ENCODE measurements at places on chromosomes 5 and 9. TPM values are rescaled to one million over a fixed set of nuclear protein-coding genes. Genes with fewer than 3 reads are reported as not detected.

- no peaks in the 10 kb centered on the region for H3K4me1 ChIP-seq
- no peaks in the 10 kb centered on the region for H3K27me3 ChIP-seq
- H3K36me3 ChIP-seq = no peaks in the 10 kb centered on the region
- H3K27ac ChIP-seq = no peak overlapping the region
- no peak overlapping the region for H3K4me3 ChIP-seq
- peak; percentile 6 for DNase-seq
Observed at GRCh38 chr5:66742083-66742895, 146.1 kb downstream of the MAST4 start.

DNA sequence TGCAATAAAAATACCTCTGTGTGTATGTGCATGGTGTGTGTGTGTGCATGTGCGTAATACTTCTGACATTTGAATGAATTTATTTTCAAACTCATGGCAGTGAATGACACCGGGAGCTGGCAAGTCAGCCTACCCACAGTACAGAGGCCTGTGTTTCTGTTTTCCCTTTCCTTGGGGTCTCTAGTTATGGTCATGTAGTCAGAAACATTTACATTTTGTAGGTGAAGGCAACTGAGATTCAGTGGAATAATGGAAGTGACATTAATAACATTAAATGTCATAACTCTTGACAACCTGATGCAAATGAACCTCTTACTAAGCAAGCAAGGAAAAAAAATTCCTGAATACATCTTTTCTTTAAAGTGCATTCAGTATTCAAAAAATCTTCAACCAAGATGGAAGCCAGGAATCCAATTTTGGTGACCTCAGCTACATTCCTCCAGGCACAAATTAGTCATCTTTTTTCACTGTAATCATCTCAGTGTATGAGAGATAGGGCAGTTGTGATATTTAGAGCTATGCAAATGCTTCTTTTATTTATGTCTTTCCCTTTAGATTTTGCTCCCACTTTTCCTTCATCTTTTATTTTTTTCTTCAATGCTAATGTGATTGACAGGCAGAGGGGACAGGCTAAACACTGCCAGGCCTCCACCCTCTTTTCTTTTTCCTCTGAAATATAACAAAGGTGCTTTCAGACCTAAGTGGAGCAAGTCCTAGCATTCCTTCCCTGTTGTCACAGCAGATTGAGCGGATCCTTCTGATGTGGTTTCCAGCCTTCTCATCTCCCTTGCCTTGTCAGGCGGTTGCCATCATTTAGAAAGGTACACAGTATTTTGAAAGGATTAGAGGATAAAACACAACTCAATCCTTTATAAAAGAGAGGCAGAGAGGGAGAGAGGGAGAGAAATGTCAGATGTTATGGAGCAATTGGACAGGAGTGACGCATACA lies 569.8 kb upstream of the ADAMTS16 start:
- no peak overlapping the region for H3K4me3 ChIP-seq
- H3K27me3 ChIP-seq = no peaks in the 10 kb centered on the region
- no peak overlapping the region for H3K27ac ChIP-seq
- no peaks in the 10 kb centered on the region for H3K36me3 ChIP-seq

- H3K27ac ChIP-seq = no peak overlapping the region
- H3K36me3 ChIP-seq = no peaks in the 10 kb centered on the region
- DNase-seq = no peak
- H3K4me3 ChIP-seq = no peak overlapping the region
- H3K4me1 ChIP-seq = no peaks in the 10 kb centered on the region
Observed at GRCh38 chr5:130678637-130679036, 486.4 kb downstream of the HINT1 start.

DNA sequence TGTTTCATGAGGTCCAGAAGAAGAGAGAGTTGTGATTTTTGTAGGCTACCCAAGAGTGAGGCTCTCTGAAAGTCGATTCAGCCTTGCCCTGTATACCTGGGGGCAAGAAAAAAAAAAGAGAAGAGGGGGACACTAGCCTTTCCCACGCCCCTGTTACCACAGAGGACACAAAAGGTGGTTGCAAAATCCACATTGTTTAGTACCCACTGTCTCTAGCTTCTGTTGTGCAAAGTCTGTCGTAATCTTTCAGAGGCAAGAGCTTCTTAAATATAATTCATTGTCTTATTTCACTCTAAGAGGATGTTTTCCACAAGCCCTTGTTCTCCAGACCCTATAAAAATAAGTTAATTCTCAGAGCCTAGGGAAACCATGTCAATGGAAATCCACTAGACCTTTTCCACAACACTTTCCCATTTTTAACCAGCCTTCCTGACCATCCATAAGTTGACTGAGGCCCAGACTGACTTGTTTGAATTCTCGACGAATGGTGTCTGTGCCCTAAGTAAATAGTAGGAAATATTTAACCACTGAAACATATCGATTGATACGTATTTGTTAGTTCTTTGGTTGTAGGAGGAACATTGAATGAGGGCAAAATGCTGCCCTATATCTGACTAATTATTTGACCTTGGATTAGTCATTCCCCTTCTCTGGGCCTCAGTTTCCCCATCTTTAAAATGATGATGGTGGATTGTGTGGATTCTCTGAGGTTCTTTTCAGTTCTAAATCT lies 182.7 kb downstream of the PAPPA start:
- H3K27ac ChIP-seq = no peak overlapping the region
- H3K4me3 ChIP-seq = no peak overlapping the region
- no peaks in the 10 kb centered on the region for H3K36me3 ChIP-seq
- H3K27me3 ChIP-seq = no peaks in the 10 kb centered on the region
- no peaks in the 10 kb centered on the region for H3K4me1 ChIP-seq
- no peak for DNase-seq

DNA sequence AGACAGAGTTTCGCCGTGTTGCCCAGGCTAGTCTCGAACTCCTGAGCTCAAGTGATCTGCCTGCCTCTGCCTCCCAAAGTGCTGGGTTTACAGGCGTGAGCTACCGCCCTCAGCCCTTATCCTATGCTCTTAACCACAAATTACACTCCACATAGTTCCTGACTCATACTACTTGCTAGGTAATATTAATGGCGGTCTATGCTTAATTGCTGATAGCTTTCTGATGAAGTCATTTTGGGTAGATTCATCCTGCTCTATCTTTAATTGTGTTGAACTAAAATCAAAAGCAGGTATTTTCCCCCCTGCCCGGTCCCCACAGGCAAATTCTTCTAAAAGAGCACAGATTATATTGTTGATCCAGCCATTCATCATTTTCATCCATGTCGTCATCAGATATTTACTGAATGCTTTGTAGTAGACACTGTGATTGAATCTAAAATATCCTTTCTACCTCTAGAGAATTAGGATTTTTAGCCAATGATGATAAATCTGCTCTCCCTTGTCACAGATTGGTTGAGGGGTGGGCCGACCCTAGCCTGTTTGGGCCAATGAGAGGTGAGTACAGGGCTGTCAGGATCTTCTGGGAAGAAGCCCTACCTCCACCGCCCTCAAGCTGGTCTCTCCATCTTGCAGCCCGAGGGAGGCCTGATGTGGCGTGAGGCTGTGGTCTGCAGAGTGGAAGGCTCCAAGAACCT lies 144.8 kb downstream of the NR3C1 start:
- H3K36me3 ChIP-seq = no peaks in the 10 kb centered on the region
- H3K27ac ChIP-seq = no peak overlapping the region
- DNase-seq = no peak
- no peaks in the 10 kb centered on the region for H3K27me3 ChIP-seq
- no peak overlapping the region for H3K4me3 ChIP-seq
- no peaks in the 10 kb centered on the region for H3K4me1 ChIP-seq

- no peak overlapping the region for H3K27ac ChIP-seq
- H3K4me1 ChIP-seq = peaks cover 8% of the 10 kb centered on the region
- H3K27me3 ChIP-seq = no peaks in the 10 kb centered on the region
- DNase-seq = no peak
- no peak overlapping the region for H3K4me3 ChIP-seq
- peaks cover 15% of the 10 kb centered on the region for H3K36me3 ChIP-seq
Observed at GRCh38 chr9:90836411-90837080, 34.9 kb downstream of the SYK start.

DNA sequence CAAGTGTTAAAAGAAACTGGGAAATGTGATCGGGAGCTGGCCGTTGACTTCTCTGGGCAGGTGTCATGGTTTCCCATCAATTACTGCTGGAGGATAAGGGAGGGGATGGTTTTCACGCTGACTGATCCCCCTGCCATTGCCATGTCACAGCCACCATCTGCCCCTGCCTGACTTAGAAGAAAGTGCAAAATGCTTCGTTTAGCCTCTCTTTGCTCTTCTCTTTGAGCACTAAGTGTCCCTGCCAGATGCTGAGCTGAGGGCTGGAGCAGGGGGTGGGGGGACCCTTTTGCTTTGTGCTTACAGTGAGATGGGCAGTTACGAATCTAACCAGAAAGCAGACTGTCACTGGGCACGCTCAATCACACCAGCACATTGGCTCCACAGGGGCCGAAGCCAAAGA lies 138.4 kb upstream of the ALDH1B1 start:
- H3K4me1 ChIP-seq = no peaks in the 10 kb centered on the region
- H3K27me3 ChIP-seq = no peaks in the 10 kb centered on the region
- H3K36me3 ChIP-seq = no peaks in the 10 kb centered on the region
- H3K4me3 ChIP-seq = no peak overlapping the region

DNA sequence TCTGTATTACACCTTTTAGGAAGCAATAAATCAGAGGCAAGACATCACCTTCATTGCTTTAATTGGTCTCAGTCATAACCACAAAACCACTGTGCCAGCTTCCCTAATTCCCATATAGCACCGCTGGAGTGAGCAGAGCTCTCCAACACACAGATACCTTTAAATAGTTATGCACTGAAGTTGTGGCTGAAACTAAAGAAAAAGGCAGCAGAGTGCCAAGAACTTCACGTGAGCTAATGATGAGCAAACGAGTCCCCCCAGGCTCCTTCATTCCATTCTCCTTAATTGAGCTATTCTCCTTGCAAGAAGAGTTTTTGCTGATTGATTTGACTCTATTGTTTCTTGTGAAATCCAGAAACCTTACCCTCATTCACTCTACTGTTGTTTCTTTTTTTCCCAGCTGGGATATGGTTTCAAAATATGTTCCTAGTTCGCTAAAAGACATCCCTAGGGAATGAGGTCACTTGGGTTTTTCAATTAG lies 501.5 kb downstream of the SPATA31D1 start:
- H3K36me3 ChIP-seq = no peaks in the 10 kb centered on the region
- H3K4me1 ChIP-seq = no peaks in the 10 kb centered on the region
- H3K27ac ChIP-seq = no peak overlapping the region
- no peaks in the 10 kb centered on the region for H3K27me3 ChIP-seq
- no peak for DNase-seq
- H3K4me3 ChIP-seq = no peak overlapping the region

GRCh38 chr9:90611568-90611967 lies 31.1 kb downstream of the DIRAS2 start:
- H3K27me3 ChIP-seq = peaks cover 2% of the 10 kb centered on the region
- DNase-seq = no peak
- no peaks in the 10 kb centered on the region for H3K36me3 ChIP-seq

WDR38 gene
- 0.14 TPM for total RNA-seq

ZNF354B gene
- total RNA-seq = 11.9 TPM

AMBP gene
- 0.38 TPM for total RNA-seq

CDC14B gene
- 4.8 TPM for total RNA-seq

All from thymus (tissue), 14 donors.